Activated CD8-positive, alpha-beta T cell treated with anti-CD3 and anti-CD28 coated beads, Interleukin-2, amount 10 ng/mL, durations not matched to agents 7 days and 5 days (primary cell): ENCODE measurements at places on chromosomes 5 and 9. TPM values are rescaled to one million over a fixed set of nuclear protein-coding genes. Genes with fewer than 3 reads are reported as not detected.

DNA sequence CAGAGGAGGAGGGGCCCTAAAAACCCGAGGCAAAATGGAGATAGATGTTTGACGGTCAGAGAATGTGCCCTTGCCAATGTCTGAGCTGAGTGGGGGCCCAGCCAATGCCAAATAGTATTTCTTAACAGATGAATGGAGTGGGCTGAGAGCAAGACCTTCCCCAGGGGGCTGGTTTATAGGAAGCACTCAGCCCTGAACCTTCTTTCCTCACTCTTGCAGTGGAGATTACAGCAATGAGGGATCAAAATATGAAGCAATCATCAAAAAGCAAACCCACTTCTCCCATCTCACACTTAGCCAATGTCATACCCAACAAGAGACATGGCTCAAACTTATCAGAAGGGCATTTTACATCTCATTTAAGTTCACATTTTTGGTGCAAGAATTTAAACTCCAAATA is 350.3 kb downstream of the GADD45G start:
- no peak overlapping the region for H3K4me3 ChIP-seq
- DNase-seq: no peak
- peaks cover 4% of the 10 kb centered on the region for H3K4me1 ChIP-seq
- no peak overlapping the region for H3K27ac ChIP-seq
- H3K36me3 ChIP-seq: no peaks in the 10 kb centered on the region
- peaks cover 6% of the 10 kb centered on the region for H3K27me3 ChIP-seq

DMRT3 gene
- total RNA-seq: not detected

TAS2R1 gene
- not detected for total RNA-seq

DNA sequence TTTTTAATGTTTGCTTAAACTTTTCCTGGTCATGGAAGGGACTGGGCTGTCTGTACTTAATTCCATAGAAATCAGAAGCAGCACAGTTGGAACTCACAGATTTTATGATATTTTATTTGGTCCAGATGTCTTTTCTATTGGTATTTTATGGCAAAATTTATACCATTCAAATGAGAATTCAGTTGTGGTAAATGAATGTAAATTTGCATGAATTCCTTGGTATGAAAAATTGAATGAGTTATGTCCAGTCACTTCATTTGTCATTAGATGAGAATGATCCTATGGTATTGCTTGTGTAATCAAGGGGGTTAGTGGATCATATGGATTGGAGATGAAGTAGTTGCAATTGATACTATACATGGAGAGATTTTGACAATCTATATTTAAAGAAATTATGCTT is 188.0 kb downstream of the KDM4C start:
- H3K27ac ChIP-seq: no peak overlapping the region
- H3K27me3 ChIP-seq: no peaks in the 10 kb centered on the region
- H3K36me3 ChIP-seq: peaks cover 13% of the 10 kb centered on the region
- H3K4me1 ChIP-seq: peaks cover 7% of the 10 kb centered on the region
- DNase-seq: no peak

SLC36A2 gene
- total RNA-seq: not detected

- H3K4me3 ChIP-seq: no peak overlapping the region
- peaks cover 9% of the 10 kb centered on the region for H3K4me1 ChIP-seq
- H3K27me3 ChIP-seq: peaks cover 48% of the 10 kb centered on the region
- H3K36me3 ChIP-seq: no peaks in the 10 kb centered on the region
- H3K27ac ChIP-seq: no peak overlapping the region
- no peak for DNase-seq
Measured at GRCh38 chr9:121650217-121651007, 1.0 kb upstream of the DAB2IP start.

- no peaks in the 10 kb centered on the region for H3K27me3 ChIP-seq
- no peak overlapping the region for H3K4me3 ChIP-seq
- no peaks in the 10 kb centered on the region for H3K36me3 ChIP-seq
Measured at GRCh38 chr5:112758676-112759075, 21.0 kb downstream of the APC start.

GRCh38 chr5:51544031-51544785 is 161.0 kb downstream of the ISL1 start:
- no peak overlapping the region for H3K4me3 ChIP-seq
- no peaks in the 10 kb centered on the region for H3K4me1 ChIP-seq
- DNase-seq: no peak
- H3K36me3 ChIP-seq: no peaks in the 10 kb centered on the region

WNT8A gene
- not detected for total RNA-seq

- H3K36me3 ChIP-seq: no peaks in the 10 kb centered on the region
- no peaks in the 10 kb centered on the region for H3K27me3 ChIP-seq
- no peaks in the 10 kb centered on the region for H3K4me1 ChIP-seq
- no peak for DNase-seq
- H3K27ac ChIP-seq: no peak overlapping the region
Measured at GRCh38 chr5:34604119-34604675, 51.9 kb upstream of the RAI14 start.

DNA sequence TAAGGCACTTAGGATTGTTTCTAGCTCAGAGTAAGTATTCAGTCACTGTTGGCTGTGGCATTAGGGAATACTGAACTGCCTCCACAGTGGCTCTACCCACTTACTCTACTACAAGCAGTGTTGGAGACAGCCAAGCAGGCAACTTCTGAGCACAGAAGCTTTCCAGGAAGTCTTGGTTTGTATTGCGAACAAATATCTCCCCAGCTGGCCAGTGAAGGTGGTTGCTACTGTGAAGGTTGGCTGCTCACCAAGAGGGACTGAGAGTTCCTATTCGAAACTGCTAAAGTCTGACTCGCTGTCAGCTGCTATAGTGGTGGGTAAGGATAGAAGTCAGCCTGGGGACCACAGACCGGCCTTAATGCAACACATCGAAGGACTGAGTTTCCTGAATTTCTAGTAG is 319.1 kb downstream of the KIF4B start:
- no peak overlapping the region for H3K27ac ChIP-seq
- no peaks in the 10 kb centered on the region for H3K36me3 ChIP-seq
- H3K4me3 ChIP-seq: no peak overlapping the region
- no peaks in the 10 kb centered on the region for H3K4me1 ChIP-seq

- H3K27ac ChIP-seq: no peak overlapping the region
- H3K4me3 ChIP-seq: no peak overlapping the region
- no peak for DNase-seq
- peaks cover 36% of the 10 kb centered on the region for H3K4me1 ChIP-seq
Measured at GRCh38 chr5:143054480-143054941, 284.3 kb downstream of the ARHGAP26 start.

GAPT gene
- total RNA-seq: not detected

DNA sequence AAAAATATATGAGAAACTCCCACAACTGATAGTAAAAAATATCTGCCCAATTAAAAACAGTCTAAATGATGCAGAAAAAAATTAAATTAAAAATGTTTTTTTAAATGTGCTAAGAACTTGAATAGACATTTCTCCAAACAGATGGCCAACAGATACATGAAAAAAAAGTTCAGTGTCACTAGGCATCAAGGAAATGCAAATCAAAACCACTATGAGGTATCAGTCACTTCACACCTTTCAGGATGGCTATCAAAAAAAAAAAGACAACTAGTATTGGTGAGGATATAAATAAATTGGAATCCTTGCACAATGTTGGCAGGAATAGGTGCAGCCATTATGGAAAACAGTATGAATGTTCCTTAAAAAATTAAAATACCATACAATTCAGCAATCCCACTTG is 16.6 kb downstream of the ZNF131 start:
- peaks cover 28% of the 10 kb centered on the region for H3K4me1 ChIP-seq
- no peaks in the 10 kb centered on the region for H3K27me3 ChIP-seq
- H3K4me3 ChIP-seq: no peak overlapping the region
- peaks cover 71% of the 10 kb centered on the region for H3K36me3 ChIP-seq

- no peak overlapping the region for H3K4me3 ChIP-seq
- H3K4me1 ChIP-seq: peaks cover 4% of the 10 kb centered on the region
- H3K36me3 ChIP-seq: no peaks in the 10 kb centered on the region
- no peak overlapping the region for H3K27ac ChIP-seq
- no peak for DNase-seq
Measured at GRCh38 chr5:171724468-171725204, 61.0 kb upstream of the SMIM23 start.

DNA sequence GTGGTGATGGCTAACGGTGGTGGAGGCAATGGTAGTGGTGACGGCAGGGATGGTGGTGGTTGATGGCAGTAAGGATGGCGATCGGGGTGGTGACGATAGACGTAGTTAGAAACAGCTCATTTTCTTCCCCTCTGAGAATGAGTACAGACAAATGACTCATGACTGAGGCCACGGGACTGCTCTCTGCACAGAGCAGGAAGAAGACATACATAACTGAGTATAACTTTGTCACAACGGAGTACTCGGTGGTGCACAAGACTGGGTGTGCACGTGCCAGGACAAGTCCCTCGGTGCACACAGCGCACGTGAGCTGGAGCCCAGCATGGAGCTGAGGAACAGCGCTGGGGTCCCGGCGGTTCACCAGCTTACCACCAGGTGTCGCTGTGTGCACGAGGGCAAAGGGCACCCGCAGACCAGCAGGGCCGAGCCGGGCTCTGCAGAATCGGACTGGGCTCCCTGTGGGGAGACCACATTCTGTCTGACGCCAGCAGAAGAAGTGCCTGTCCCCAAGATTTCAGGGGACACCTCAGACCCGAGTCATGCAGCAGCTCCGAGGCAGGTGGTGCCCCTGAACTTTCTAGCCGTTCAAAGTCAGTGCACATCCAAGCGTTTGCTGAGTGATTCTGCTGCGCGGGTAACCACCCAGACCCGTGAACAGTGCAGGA is 188.6 kb downstream of the FSTL4 start:
- no peaks in the 10 kb centered on the region for H3K36me3 ChIP-seq
- no peak overlapping the region for H3K27ac ChIP-seq
- H3K4me1 ChIP-seq: peaks cover 9% of the 10 kb centered on the region

DNA sequence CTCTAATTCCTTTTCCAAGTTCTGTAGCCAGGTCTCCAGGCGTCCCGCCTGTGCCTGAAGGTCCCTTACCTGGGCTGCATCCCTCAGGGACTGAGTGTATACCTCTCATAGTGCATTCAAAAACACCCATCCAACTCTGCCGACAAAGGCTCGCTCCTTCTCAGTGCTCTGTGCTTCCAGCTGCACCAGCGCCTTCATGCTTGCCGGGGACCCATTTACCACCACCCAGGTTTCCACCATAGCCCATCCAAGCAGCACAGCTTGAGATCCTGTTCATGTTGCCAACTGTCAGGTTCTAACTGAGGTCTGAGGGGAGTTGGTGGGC is 794.5 kb downstream of the EFNA5 start:
- no peak overlapping the region for H3K27ac ChIP-seq
- H3K4me1 ChIP-seq: no peaks in the 10 kb centered on the region

- peaks cover 11% of the 10 kb centered on the region for H3K36me3 ChIP-seq
- DNase-seq: no peak
- H3K4me1 ChIP-seq: peaks cover 42% of the 10 kb centered on the region
- H3K4me3 ChIP-seq: no peak overlapping the region
- H3K27me3 ChIP-seq: no peaks in the 10 kb centered on the region
Measured at GRCh38 chr5:143024228-143024920, 254.2 kb downstream of the ARHGAP26 start.

DNA sequence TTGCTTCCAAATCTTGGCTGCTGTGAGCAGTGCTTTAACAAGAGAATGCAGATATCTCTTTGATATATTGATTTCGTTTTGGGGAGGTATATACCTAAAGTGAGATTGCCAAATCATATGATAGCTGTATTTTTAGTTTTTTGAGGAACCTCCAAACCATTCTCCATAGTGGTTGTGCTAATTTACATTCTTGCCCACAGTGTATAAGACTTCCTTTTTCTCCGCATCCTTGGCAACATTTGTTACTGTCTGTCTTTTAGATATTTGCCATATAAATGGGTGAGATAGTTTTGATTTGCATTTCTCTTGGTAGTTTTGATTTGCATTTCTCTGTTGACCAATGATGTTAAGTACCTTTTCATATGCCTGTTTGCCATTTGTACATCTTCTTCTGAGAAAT is 10.0 kb upstream of the PLK2 start:
- H3K27ac ChIP-seq: no peak overlapping the region
- peaks cover 10% of the 10 kb centered on the region for H3K4me1 ChIP-seq
- peaks cover 8% of the 10 kb centered on the region for H3K27me3 ChIP-seq
- H3K36me3 ChIP-seq: no peaks in the 10 kb centered on the region
- no peak overlapping the region for H3K4me3 ChIP-seq
- DNase-seq: no peak

NR5A1 gene
- total RNA-seq: not detected

- no peaks in the 10 kb centered on the region for H3K27me3 ChIP-seq
- DNase-seq: no peak
- H3K27ac ChIP-seq: no peak overlapping the region
- H3K4me1 ChIP-seq: no peaks in the 10 kb centered on the region
- no peaks in the 10 kb centered on the region for H3K36me3 ChIP-seq
Measured at GRCh38 chr9:8600914-8601680, 801.5 kb upstream of the DMAC1 start.

GRCh38 chr9:135136991-135137832 is 49.7 kb downstream of the OLFM1 start:
- no peak overlapping the region for H3K4me3 ChIP-seq
- no peak for DNase-seq
- no peaks in the 10 kb centered on the region for H3K4me1 ChIP-seq

LSM11 gene
- 5.7 TPM for total RNA-seq

DNA sequence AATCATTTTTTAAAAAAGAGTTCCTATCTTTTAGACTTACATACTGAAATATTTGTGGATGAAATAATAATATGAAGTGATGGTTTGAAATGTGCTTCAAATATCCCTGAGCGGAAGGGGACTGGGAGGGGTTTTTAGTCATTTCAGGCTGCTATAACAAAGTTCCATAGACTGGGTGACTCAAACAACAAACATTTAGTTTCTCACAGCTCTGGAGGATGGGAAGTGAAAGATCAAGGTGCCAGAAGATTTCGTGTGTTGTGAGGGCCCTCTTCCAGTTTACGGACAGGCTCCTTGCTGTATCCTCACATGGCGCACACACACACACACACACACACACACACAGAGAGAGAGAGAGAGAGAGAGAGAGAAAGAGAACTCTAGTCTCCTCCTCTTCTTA is 27.1 kb upstream of the TEX10 start:
- H3K27me3 ChIP-seq: no peaks in the 10 kb centered on the region
- no peaks in the 10 kb centered on the region for H3K4me1 ChIP-seq
- H3K27ac ChIP-seq: no peak overlapping the region
- H3K4me3 ChIP-seq: no peak overlapping the region
- no peak for DNase-seq

- H3K27me3 ChIP-seq: no peaks in the 10 kb centered on the region
- H3K27ac ChIP-seq: peak overlapping the region; percentile 60
- H3K4me1 ChIP-seq: peaks cover 83% of the 10 kb centered on the region
- H3K36me3 ChIP-seq: peaks cover 7% of the 10 kb centered on the region
- peak overlapping the region; percentile 15 for H3K4me3 ChIP-seq
Measured at GRCh38 chr5:40385544-40385943, 294.2 kb upstream of the PTGER4 start.

DNA sequence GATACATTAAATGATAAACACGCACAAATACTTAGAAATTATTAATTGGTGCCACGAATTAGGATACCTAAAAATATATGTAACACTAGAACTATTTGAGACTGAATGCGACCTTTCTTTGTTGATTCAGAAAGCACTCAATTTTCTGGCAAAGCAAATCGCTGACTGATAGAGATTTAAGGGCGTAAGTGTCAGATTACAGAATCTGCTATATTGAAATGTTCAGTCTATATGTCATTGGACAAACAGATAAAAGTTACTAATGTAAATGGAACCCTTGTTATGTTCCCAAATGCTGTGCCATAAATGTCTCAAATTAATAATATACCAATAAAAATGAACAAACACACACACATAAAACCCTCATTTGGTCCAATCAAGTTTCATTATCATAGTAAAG is 137.9 kb downstream of the MPDZ start:
- H3K27me3 ChIP-seq: no peaks in the 10 kb centered on the region

GRCh38 chr9:91156451-91157234 is 205.1 kb downstream of the AUH start:
- peak; percentile 22 for DNase-seq
- no peak overlapping the region for H3K4me3 ChIP-seq
- H3K36me3 ChIP-seq: peaks cover 60% of the 10 kb centered on the region
- peaks cover 83% of the 10 kb centered on the region for H3K4me1 ChIP-seq
- H3K27ac ChIP-seq: peak overlapping the region; percentile 66
